ENCODE measurements at places on chromosomes 2 and 18. TPM values are rescaled to one million over a fixed set of nuclear protein-coding genes. Genes with fewer than 3 reads are reported as not detected.

Gene REEP1
- total RNA-seq, result 0.20 TPM

Gene CHCHD5
- total RNA-seq, result 36.6 TPM

DNA sequence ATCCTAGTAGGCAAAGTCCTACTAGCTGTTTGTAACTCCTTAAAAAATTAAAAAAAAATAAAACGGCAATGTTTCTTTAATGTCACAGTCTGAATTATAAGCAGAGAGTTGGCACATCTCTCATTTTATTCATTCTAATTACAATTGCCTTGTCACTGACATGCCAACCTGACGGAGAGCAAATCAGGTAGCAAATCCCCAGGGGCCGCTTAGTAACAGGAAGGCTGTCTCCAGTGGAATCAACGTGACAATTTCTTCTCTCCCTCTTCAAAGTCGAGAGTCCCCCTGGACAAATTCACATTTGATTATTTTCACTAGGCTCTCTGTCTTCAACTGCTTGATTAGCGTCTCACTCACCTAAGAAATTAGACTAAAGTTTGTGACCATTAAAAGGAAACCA is 1598.9 kb upstream of the PIK3C3 start:
- H3K4me3 ChIP-seq, result no peak overlapping the region
- no peaks in the 10 kb centered on the region for H3K27me3 ChIP-seq
- no peak overlapping the region for H3K27ac ChIP-seq
- H3K4me1 ChIP-seq, result no peaks in the 10 kb centered on the region
- DNase-seq, result no peak
- no peaks in the 10 kb centered on the region for H3K36me3 ChIP-seq

- H3K27ac ChIP-seq, result no peak overlapping the region
- no peaks in the 10 kb centered on the region for H3K4me1 ChIP-seq
- H3K27me3 ChIP-seq, result no peaks in the 10 kb centered on the region
Observed at GRCh38 chr18:70333757-70334156, 44.9 kb downstream of the SOCS6 start.

Gene COL6A3
- total RNA-seq, result 7.0 TPM

GRCh38 chr2:204129591-204130294 is 193.2 kb downstream of the ICOS start:
- no peak for DNase-seq
- H3K4me3 ChIP-seq, result no peak overlapping the region
- H3K4me1 ChIP-seq, result no peaks in the 10 kb centered on the region
- H3K27me3 ChIP-seq, result no peaks in the 10 kb centered on the region
- no peaks in the 10 kb centered on the region for H3K36me3 ChIP-seq
